ENCODE measurements at places on chromosomes 3 and 15.
A peak's percentile ranks its signal among the peaks of the same experiment; 100 is the strongest.

DNA sequence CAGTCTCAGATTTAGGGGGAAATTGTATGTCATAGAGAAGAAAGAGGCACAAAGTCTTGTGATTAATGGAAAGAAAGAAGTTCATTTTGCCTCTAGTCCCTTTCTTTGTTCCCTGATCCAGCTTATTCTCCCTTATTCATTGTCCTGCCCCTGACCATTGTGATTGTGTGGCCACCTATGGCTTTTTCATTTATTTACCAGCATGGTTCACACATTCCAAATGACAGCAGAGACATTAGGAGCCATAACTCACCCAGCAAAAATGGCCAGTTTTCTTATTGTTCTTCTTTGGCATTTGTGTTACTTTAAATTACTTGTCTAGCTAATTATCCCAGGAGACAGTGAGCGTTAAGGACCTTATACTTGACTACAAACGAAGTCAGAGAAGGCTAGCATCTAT lies 36.3 kb upstream of the SGO1 start:
- DNase-seq: no peak

GRCh38 chr15:89672221-89673164 lies 6.7 kb downstream of the PLIN1 start:
- DNase-seq: no peak

GRCh38 chr15:93467337-93467736 lies 378.3 kb upstream of the RGMA start:
- DNase-seq: no peak

DNA sequence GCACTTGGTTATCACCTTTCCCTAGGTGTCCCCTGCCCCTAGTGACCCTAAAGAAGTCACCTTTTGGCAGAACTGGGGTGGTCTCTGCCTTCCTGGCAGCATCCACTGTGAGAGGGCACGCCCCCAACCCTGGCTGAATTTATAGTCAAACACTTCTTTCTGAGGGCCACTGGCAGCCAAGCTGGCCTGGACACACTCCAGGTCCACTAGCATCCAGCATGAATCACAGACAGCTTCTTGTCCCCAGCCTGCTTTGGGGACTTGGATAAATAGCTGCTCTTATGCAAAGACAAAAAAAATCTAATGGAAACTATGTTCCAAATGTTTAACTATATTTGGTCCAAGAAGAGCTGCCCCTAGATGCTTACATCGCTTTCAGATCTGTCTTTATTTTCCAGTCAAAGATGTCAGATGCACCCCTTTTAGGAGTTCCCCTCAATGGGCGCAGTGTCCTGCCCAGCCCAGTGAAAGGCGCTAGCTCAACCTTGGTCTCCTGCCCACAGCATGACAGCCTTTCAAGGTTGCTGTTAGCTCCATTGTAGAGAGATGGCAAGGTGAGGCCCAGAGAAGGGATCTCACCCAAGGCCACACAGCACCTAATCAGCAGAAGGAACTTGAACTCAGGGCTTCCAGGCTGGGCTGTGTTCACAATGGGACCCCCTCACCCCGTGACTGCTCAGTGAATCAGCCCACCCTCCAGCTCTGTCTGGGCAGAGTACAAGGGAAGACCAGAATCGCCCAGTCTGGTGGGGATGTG lies 7.0 kb downstream of the RASL12 start:
- no peak for DNase-seq

GRCh38 chr15:26421065-26421464 lies 351.8 kb downstream of the GABRB3 start:
- DNase-seq: no peak

DNA sequence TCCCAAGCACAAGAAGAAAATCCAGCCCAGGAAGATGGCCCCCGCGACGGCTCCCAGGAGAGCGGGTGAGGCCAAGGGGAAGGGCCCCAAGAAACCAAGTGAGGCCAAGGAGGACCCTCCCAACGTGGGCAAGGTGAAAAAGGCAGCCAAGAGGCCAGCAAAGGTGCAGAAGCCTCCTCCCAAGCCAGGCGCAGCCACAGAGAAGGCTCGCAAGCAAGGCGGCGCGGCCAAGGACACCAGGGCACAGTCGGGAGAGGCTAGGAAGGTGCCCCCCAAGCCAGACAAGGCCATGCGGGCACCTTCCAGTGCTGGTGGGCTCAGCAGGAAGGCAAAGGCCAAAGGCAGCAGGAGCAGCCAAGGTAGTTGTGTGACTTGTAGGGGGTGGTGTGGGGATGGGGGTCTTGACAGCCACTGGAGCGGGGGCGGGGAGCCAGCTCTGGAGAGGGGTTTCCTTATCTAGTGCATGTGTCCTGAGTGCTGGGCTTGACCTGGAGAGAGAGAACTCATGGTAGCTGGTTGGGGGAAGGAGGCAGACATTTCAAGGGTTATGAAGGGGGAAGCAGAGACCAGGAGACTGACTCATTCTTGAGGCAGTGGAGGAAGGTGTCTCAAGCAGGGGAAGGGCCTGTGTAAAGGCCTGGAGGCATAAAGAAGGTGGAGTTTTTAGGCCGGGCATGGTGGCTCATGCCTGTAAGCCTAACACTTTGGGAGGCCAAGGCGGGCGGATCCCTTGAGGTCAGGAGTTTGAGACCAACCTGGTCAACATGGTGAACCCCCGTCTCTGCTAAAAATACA lies 6.2 kb downstream of the H1-8 start:
- DNase-seq: no peak

GRCh38 chr15:32104061-32104995 lies 74.0 kb downstream of the CHRNA7 start:
- no peak for DNase-seq

DNA sequence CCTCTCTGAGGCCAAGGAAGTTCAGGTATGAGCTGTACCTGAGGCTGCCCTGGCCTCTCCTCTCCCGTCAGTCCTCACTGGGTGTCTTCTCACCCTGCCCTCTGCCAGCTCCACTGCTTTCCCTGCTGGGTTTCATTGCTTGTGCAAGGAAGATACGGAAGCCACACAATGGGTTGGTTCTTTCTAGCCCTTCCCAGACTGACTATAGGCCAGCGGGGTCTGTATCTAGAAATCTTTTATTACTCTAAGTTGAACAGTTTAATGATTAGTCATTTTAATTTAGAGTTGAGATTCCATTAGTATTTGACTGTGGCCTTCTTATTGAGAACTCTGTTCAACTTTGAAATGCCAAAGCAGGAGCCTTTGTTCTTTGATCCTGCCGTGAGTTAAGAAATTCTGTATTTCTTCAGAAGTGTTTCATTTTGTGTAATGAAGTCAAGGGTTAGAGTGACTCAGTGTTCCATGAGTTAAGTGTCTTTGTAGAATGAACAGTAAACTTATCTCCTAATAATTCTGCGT lies 16.2 kb downstream of the C3orf62 start:
- no peak for DNase-seq

- DNase-seq: no peak
Measured at GRCh38 chr15:49064884-49065283, 18.6 kb upstream of the SECISBP2L start.

DNA sequence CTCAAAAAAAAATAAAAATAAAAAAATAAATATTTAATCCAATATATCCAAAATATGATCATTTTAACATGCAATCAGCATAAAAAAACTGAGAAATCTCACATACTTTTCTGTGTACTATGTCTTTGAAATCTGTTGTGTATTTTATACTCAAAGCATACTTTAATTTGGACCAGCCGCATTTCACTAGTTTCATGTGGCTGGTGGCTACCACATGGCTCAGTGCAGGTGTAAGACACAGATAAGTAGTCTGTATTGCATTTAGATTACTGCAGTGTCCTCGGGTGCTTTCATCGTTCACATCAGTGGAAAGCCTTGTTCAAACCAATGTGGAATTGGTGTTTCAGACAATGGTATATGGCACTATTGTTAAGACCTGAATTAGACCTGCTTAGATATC lies 11.0 kb downstream of the CRTC3 start:
- DNase-seq: peak; percentile 68

DNA sequence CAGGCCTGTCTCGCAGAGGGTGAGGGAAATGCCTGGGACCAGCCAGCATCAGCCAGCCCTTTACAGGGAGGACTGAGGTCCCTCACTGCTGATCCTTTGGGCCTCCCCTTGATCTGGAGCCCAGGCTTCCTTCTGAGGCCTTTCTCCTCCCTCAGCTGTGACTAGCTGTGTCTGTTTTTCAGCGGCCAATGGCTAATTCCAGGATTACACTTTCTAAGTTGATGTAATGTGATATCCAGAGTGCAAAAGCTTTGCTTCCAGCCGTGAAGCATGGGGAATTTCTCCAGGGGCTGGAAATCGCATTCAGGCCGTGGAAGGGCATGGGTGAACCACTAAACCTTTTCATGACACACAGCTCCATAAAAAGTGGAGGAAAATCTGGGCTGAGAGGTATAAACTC lies 157.6 kb downstream of the SHQ1 start:
- no peak for DNase-seq

GRCh38 chr3:5305684-5305989 lies 118.1 kb downstream of the EDEM1 start:
- DNase-seq: no peak

DNA sequence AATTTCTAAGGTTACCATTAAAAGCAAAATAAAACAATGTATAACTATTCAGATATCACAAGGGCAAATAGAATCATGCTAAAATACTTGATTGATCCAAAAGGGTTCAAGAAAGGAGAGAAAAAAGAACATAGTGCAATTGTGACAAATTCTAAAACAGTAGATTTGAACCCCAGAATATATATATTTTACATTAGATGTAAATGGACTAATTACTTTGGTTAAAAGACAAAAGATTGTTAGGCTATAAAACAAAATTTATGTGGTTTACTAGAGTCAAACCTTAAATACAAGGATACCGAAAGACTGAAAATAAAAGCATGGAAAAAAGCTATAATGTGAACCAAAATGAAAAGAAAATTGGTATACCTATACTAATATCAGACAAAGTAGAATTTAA lies 129.3 kb downstream of the ADAMTSL3 start:
- no peak for DNase-seq

DNA sequence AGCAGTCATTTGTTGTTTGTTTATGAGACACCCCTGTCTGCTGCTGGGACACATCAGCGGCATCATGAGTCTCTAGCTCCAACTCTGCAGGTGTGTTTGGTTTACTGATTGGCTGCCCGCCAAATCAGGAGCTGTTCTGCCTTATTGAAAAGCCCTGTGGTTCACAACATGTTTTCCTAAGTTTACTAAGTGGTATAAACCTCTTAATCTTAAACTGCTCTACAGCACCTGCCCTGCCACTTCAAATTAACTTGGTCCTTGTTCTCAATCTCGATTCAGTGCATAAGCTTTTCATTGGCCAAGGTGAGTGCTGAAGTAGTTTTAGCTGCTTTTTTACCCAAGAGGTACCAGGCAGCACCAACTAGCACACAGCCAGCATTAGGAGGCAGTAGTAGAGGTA lies 77.8 kb upstream of the WDR72 start:
- DNase-seq: no peak

GRCh38 chr3:64873400-64873799 lies 185.6 kb upstream of the ADAMTS9 start:
- DNase-seq: no peak

GRCh38 chr3:168847291-168847883 lies 751.7 kb upstream of the GOLIM4 start:
- DNase-seq: peak; percentile 51

DNA sequence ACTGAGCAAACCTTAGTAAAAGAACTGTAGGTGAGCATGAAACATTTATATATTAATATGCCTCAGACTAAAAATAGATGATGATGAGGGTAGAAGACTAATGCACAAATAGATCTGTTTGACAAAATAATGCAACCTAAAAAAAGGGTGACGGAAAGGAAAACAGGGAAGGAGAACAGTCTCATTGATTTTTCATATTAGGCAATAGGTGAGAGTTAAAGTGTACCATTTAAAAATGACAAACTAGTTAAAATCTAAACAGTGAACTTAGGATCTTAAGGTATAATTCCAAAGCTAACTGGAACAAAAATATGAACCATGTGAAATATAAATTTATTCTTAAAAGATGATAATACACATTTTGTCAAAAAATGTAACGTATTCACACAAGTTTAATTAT lies 1347.6 kb downstream of the SI start:
- no peak for DNase-seq

DNA sequence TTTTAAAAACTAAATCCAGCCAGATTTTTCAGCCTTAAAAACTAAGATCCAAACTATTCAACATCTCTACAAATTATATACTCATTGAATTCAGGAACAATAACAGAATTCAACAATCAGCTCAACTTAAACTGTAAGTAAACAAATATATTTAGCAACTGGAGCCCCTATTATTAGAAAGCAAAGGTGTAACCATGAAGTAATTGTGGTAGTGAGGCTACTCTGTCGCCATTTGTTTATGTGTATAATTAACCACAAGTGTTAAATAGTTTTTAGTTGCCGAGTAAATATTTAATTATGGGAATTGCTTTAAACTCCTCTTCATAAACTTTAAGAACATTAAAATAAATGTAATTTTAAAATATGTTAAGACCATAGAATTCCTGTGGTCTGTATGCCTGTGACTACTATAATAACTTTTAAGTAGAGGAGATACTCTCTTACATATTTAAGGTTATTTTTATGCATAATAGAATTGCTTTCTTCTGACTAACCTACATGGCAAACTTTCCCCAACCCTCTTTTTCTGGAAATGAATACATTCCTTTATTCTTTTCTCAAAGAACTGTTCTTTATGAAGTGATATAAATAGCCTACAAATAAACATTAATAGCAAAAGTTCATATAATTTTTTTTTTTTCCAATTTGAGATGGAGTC lies 51.2 kb downstream of the MFN1 start:
- DNase-seq: no peak

DNA sequence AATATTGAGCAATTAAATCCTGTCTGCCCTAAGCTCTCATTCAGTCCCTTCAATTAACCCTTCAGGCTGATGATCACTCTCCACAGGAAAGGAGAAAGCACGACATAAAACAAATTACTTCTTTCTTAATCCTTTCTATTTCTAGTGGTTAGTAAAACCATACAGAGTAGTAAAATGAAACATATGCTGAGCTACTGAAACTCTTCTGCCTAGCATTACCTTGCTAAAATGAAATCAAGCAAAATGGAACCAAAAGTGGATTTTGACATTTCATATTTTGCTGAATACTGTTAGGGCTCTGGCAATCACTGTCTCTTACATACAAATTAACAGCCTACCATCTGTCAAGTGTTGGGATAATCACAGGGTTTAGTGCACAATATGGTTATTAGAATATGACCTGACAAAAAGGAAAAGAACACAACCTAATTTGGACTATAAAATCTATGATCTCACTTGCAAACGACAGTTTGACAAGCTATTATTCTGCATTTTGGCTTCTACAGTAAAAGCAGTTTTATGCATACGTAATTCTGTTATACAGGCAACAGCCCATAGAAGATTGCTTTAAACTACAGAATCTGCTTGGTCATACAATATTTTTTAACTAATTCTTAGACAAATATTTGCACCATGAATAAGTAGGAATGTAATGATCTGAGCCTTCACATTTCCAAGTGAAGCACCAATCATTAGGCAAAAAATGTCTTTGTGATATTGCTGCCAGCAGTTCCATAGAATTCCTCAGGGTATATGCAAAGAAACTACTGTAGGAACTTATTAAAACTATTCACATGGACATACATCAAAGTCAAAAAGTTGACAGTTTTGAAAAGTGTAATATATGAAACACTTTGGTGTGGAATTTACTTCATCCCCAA lies 105.0 kb downstream of the FHIT start:
- DNase-seq: no peak

All from OCI-M1 (cell line).